ENCODE measurements at places on chromosomes 4 and X. TPM values are rescaled to one million over a fixed set of nuclear protein-coding genes. Genes with fewer than 3 reads are reported as not detected.

Gene ACE2
- polyA plus RNA-seq = 0.03 TPM

Gene FAM47C
- not detected for polyA plus RNA-seq

Gene MCF2
- 1.00 TPM for polyA plus RNA-seq

Gene SHOX
- polyA plus RNA-seq = not detected

GRCh38 chr4:632926-633325, 7.6 kb downstream of the PDE6B start:
- DNase-seq = no peak

- DNase-seq = no peak
Observed at GRCh38 chr4:87019898-87020297, 85.1 kb downstream of the AFF1 start.

DNA sequence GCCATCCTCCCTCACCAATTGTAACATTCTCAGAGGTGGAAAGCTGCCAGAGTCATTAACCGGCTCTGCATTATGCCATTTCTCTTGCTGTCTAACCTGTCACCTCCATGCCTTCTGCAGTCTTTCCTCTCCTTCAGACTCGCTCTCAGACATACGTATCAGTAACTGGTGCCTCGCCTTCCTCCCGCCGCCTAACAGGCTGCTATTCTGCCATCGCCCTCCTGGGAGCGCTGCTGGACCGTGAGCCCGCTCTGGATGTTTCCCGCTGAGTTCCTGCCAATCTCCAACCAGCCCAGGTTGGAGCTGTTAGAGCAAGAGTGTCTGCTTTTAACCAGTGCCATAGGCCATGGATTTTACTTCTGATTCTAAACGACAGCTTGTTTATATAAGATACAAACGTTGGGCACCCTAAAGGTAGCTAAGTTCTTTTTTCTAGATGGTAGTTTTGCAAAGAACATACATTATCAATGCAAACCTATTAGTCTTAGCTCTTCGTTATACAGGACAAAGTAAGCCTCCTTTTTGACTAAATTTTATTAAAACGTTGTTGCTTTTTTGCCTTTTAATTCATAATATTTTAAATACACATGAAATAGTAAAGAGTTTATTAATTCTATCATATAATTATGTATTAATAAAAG, 59.5 kb upstream of the NEIL3 start:
- DNase-seq = peak; percentile 89

DNA sequence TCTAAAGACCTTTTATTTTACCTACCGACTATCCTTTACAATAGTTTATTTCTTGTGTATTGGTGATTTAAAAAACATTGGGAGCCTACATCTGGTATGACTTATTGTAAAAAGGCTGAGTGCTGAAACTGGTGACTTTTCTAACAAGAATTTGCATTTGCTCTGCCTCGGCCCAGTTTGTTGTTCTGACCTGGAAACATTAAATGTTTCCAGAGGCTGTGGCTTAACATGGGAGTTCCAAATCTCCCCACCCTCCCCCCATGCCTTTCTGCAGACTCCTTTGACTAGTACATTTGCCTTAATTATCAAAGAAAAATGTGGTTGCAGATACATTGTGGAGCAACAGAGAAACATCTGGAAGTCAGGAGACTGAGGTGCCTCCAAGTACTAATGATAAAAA, 39.8 kb downstream of the SPCS3 start:
- DNase-seq = no peak

DNA sequence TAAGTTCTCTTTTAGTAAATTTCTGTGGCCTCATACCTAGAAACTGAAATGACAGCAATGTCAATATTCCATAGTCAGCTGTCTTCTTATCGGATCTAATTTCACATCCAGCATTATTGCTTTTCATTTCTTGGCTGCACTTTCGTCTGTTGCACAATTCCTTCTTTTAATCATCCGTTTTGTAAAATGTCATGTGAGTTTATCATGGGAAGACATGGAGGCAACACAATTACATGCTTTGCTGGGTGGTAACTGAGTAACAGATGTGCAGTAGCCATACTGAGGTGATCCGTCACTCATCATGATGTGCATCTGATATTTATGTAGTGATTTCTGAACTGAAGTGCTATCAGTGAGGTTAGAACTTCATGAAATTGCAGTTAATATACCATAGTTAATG, 68.3 kb upstream of the SLC7A11 start:
- no peak for DNase-seq

DNA sequence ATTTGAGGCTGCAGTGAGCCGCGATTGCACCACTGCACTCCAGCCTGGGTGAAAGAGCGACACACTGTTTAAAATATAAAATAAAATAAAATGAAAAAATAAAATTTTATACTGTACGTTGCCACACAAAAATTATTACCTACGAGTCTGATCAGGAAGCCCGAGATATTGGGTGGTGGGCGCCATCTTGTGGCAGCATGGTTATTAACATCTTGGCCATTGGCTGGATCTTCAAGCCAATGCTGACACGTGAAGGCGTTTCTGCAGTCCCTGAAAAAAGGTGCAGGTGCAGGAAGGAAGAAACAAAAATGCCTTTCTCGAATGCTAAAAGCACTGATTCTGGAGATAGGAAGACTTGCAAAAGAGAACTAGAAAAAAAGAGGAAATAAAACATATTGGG, 4.9 kb upstream of the TLR8 start:
- peak; percentile 87 for DNase-seq

DNA sequence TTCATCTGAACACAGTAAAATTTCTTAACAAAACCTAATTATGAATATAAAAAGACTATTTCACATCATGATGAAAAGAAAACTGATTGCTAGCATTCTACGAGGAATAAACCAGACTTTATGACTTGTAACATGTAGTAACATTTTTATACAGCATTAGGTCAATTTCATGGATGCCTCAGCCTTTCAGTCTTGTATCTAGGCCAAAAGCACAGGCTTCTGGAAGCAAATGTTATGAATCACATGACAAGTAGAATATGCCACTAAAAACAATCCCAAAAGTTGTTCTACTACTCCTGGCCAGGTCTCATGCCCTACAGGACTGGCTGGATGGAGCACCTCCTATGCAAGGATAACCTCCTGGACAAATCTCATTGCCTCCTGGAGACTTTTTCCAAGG, 101.2 kb downstream of the ARHGAP6 start:
- DNase-seq = no peak

GRCh38 chr4:12897954-12898353, 586.2 kb downstream of the RAB28 start:
- DNase-seq = no peak

DNA sequence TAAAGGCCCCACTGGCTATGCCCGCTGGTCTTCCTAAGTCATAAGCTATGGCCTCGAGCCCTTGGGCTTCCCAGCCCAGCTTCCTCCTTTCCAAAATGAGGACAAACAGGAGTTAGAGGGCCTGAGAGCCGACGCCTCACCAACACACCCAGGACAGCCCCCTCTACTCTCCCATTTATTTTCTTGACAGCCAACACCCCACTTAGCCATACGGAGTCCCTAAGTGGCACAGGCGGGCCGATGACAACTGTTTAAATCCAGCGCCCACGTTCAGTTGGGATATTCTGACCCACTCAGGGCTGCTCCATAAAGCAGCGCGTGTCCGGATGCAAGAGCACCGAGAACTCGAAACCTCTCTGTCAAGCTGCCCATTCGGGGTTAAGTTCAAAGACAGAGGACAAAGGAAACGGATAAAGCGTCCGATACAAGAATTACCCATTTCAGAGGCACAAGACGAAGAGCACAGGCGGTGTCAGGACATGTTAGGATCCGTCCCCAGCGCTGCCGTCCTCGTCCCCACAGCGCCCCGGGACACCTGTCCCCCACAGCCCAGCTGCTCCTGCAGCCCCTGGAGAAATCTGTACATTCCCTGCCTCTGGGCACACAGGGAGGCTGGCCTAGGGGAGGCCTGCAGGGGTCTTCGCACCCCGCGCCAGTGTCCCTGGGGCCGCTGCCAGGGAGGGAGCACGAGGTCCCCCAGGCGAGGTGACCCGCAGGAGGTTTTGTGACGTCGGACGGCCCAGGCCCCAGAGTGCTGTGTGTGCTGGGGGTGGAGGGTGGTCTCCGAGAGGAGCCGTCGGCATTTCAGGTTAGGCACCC, 1.2 kb downstream of the PRKX start:
- peak; percentile 89 for DNase-seq

DNA sequence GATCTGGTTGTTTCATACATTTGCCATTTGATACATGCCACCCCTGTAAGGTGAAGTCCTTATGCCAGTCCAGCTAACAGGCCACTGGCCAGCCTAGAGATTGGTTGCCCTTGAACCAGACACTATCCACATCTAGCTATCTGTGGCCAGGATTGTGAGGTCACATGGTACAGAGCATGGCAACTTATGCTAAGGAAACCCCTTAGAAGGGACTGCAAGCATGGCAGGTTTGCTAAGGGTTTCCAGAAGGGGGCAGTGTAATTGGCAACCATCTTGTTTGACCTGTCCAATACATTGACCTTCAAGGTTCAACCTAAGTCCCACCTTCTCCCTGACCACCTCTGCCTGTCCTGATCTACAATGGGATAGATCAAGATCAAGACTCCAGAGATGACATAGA, 47.5 kb downstream of the SMC1A start:
- no peak for DNase-seq

GRCh38 chrX:121949041-121949760, 901.8 kb downstream of the GLUD2 start:
- DNase-seq = no peak

- DNase-seq = no peak
Observed at GRCh38 chrX:5051831-5052491, 1176.7 kb downstream of the NLGN4X start.
